Activated CD4-positive, alpha-beta T cell treated with anti-CD3 and anti-CD28 coated beads, Interleukin-2, amount 50 U/mL, for 4 hours (primary cell): ENCODE measurements at places on chromosomes 6 and 20.
A peak's percentile ranks its signal among the peaks of the same experiment; 100 is the strongest.

DNA sequence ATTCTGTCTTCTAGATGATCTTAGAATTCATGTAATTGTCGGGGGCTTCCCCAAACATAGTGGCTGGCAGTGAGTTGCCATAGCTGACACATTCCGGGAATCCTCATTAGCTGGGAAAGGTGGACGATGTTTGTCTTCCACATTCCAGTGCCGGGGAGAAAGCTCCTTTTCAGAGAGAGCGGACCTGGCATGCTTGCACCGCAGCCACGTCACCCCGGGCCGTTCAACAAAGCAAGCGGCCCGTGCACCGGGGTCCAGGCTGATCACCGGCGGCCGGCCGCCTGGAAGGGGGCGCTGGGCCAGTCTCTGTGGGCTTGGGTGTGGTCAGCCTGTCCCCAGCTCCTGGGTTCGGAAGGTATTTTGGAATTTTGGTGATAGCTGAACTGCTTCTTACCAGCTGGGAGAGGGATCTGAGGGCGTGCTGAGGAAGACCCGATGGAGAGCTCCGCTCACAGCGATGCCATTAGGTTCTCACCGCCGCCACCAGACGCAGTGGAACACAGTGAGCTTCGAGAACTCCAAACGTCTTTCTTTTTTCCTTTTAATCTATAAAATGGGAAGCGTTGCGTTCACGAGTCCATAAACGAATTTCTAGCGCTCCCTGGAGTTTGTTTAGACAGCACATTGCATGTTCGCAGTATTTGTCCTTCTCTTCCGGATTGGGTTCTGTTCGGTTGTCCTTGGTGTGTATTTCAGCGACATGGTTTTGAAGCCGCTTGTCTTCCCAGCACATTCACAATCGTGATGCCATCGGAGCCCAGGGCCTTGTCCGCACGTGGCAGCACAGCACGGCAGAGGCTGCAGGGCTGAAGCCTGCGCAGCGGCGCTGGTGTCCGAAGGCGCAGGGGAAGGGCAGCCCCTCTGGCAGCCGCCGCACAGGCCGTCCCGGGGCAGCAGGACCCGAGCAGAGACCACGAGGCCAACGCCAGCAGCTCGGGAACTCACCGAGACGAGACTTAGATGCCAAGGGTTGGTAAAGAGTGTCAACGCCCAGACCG, 557.6 kb downstream of the QKI start:
- no peak for DNase-seq

DNA sequence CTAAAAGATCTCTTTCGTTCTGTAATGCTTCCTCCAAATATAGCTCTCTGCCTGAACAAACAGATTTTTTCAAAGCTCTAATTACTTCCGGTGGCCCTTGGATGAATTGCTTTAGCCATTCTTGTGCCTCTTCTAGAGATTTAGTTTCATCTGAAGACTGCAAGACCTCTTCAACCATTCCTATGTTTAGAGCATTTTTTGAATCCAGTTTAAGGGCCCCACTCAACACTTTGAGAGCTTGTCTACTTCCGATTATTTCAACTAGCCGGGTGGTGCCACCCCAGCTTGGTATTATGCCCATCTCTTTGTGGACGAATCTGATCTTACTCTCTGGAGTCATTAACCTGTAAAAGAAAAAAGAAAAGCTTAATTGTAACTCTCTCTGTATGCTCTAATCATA, 23.3 kb downstream of the RNF146 start:
- no peak for DNase-seq

DNA sequence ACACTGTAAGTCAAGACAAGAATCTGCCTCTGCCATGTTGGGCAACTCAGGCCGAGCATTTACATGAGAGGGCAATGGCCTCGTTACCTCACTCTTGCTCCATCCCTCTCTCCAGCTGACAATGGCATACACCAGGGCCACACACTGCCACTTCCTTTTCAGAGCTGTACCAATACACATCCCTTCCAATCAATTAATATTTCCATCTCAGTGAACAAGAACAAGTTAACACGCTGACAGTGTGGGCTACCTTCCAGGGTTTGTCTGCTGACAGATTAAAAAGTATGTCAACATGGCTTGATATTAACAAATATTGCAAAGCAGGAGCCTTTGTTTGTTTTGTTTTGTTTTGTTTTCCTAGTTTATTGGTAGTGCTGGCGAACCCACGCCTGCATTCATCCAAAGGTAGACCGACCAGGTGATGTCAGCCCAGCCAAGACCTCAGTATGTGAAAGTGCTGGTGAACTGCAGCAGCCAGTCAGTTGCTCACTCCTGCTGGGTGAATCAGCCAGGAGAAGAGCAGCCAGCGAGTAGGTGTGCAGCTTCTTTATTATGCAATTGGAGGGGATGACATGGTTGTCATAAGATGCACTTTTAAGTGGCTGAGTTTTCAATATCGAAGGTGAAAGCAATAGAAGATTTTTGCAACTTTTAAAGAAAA, 487.3 kb upstream of the JARID2 start:
- DNase-seq, result peak; percentile 38

DNA sequence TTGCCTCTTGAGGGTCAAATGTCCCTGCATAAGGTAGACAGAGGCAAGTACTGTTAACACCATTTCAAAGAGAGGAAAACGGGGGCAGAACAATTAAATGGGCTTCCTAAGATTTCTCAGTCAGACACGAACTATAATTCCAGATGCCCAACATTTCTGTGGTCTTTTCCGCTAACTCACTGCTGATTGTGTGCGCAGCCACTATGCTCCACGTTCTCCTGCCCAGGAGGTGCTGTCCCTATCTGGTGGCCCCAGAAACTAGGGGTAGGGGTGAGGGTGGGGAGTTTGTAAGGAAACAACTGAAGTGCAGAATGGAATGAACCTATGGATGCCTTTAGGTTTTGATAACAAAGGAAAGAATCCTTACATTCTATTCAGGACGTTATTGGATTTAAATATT, 86.1 kb upstream of the BACH2 start:
- DNase-seq, result no peak

DNA sequence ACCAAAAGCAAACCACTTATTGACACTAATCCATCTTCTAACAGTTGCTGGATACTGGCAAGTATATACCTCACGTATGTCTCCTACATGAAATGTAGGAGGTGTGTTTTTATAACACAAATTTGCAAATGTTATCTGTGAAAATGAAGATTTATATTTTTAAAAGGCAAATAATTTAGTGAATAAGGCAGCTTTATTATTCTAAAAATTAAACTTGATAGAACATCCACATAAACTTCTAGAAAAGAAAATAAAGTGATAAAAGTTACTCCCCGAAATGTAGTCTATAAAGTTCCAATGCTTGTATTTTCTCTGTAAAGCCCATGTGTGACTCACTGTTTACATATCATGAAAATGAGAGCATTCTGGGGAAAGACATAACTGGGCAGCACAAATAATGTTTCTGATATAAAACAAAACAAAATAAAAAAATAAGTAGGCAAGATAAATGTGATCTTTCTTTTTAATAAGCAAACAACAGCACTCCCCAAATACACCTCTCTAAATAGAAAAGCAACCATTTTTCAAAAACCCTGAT, 84.4 kb downstream of the MAP7 start:
- no peak for DNase-seq

DNA sequence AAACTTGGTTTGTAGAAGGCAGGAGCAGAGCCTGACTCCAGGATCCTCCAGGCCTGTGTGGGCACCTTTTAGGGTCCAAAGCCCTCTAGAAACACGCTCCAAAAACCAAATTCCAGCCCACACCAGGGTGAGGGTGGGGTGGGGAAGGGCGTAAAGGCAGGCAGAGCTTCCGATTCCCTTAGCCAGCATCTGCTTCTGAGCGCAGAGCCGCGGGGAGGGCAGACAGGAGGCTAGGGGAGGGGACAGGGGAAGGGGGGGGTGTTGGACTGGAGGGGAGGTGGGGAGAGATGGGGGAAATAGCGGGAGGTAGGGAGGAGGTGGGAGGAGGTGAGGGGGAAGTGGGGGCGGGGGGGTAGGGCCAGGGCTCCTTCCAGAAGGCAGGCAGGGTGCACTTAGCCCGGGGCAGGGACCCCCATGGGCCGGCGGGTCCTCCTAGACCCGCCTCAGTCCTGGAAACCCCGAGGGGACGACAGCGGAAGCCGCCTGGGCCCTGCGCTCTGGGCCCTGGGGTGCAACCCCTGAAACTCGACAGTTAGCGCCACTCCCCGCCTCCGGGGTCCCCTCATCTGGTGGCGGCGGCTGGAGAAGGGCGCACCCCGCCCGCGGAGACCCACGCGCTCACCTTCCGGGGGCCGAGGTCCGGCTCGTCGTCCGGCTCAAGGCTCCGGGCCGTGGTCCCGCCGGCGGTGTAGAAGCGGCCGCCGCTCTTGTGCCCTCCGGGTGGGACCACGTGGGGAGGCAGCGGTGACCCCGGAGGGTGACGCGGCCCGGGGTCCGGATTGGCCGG, 22.0 kb upstream of the FRMD1 start:
- DNase-seq, result no peak

GRCh38 chr6:52305948-52306767, 21.6 kb upstream of the MCM3 start:
- no peak for DNase-seq

- DNase-seq, result no peak
Observed at GRCh38 chr20:57364451-57364850, 13.4 kb downstream of the RAE1 start.

DNA sequence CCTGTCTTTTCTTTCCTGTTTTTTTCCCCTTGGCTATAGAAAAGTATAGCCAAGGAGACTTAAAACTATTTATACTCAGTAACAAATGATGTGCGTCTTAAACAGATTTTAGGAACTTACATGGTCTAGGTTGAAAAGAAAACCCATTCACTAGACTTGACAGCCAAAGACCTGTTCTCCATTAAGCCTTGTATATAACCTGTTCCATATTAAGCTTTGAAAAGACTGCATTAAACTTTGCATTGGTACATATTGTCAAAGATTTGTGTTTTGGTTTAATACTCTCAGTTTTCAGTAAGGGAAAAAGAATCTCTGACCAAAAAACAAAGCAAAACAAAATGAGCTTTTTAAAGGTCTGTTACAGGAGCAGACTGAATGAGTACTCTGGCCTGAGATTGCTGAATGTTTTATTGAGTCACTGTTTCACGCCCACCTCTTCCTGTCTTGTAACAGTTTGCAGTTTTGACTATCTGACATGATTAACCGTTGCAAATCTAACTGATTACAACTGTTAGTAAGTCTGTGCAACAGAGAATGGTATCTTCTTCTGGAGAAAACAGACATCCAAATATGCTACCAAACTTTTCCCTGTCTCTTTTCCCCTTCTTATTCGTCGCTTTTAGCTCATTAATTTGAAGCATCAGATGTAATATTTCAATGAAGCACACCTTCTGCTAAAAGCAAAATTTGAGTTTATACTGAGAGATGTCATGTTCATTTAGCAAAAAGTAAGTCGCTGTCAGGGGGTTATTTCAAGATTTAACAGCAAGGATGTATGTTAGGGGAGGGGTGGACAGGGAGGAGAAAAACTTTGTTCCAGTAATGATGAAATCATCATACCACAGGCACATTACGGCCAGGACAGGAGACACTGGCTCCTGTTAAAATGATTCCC, 59.1 kb upstream of the SUPT3H start:
- DNase-seq, result peak; percentile 8

DNA sequence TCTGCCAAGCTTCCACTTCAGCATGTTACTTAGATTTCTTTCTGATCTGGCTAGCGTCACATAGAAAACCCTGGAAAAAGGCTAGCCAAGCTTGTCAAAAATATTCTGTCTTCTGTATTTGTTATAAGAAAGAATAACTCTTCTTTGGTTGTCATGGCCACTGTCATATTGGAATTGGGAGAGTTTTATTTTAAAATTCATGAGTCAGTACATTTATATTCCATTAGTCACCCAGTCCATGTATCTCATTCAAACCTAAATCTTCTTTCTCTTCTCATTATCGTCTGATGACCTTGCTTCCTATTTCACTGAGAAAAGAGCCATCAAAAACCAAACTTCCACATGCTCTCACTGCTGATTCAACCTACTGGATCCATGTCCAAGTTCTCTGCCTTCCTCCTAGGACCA, 65.7 kb downstream of the EPM2A start:
- DNase-seq, result no peak

DNA sequence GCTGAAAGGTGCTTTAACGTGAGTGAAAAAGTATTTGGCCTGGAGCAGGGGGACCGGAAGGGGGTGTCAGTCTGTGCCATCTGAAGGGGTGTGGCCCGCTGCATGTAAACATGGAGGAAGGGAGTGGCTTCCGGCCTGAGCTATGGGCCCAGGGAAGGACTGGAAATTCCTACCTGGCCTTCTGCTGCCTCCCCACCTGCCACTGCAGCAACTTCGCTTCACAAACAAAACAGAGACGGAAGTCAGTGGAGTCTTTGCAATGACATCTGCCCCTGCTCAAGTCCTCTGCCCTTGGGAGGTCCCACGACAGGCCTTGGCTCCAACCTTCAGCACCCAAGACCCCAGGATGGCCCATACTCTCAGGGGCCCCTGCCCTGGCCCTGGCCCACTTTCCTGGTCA, 28.1 kb upstream of the FOXP4 start:
- DNase-seq, result no peak

DNA sequence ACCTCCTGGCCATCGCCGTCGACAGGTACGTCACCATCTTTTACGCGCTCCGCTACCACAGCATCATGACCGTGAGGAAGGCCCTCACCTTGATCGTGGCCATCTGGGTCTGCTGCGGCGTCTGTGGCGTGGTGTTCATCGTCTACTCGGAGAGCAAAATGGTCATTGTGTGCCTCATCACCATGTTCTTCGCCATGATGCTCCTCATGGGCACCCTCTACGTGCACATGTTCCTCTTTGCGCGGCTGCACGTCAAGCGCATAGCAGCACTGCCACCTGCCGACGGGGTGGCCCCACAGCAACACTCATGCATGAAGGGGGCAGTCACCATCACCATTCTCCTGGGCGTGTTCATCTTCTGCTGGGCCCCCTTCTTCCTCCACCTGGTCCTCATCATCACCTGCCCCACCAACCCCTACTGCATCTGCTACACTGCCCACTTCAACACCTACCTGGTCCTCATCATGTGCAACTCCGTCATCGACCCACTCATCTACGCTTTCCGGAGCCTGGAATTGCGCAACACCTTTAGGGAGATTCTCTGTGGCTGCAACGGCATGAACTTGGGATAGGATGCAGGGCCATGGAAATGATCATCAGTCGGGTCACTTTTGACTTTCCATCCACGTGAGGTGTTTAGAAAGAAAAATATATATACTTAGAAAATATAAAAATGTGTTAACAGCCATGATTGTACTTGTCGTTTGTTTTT, 868 bp downstream of the MC3R start:
- no peak for DNase-seq

GRCh38 chr20:40146071-40146470, 543.0 kb downstream of the MAFB start:
- DNase-seq, result no peak

GRCh38 chr6:87731080-87731479, 29.0 kb upstream of the AKIRIN2 start:
- no peak for DNase-seq
